Stimulated activated CD8-positive, alpha-beta memory T cell treated with anti-CD3 and anti-CD28 coated beads, Interleukin-7, amount 100 ng/mL, for 1 hour (primary cell): ENCODE measurements at places on chromosomes 6 and 20.

DNA sequence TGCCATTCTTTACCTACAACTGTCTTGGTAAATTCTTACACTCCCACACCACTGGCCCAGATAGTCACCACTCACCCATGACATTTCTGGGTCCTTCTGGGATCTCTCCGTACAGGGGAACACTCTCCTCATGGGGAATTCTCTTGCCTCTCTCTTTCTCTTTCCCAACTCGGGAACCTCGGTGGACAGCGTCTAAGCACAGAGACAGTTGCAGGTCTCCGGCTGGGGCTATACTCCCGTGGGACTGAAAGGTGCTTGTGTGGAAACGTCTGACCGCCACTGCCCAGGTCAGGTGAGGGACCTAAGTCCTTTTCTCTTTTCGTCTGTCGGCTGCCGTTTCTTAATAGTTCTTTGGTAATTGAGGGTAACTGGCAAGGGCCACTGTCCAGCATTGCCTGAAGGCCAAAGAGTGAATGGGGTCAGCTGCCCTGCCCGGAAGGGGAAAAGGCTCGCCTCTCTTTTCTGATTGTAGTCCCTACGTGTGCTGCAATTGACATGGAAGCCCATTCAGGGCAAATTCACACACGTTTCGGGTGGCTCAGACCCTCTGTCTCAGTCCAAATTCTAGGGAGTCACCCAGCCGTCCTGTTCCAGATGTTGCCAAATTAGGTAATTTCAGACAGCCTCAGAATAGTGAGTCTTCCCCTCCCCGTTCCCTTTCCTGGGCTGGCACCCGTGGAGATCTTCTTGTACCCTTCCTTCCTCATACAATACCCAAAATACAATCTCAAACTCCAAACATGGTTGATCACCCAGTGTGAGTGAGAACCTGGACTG lies 31.2 kb upstream of the RIPK1 start:
- DNase-seq = no peak

DNA sequence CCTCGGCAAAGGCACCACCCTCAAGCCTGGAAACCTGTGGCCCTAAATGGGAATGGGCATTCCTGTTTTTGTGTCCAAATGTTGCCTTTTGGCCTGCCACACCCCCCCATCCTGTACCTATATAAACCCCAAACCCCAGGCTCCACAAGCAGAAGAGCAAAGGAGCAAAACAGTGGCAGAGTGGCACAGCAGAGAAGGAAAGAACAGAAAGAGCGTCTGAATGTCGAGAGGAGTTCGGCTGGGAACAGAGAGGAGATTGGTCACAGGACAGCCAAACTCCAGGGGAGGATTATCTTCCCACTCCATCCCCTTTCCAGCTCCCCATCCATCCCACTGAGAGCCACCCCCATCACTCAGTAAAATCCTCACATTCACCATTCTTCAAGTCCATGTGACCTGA lies 58.0 kb upstream of the PREP start:
- no peak for DNase-seq

DNA sequence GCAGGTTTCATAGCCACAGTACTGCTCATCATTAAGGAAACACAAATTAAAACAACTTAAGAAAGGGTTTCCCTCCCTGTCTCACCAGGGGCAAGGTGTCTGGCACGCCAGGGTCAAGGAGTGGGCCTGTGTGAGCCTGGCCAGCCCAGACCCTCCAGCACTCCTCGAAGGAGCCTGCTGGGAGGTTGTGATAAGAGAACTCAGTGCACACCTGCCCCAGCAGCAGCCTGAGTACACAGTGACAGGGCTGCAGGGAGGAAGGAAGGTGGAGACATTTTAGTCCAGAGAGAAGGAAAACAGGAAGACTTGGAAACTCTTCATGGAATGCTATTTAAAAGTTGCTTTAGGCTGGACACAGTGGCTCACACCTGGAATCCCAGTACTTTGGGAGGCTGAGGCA lies 14.1 kb downstream of the NINL start:
- no peak for DNase-seq

- no peak for DNase-seq
Observed at GRCh38 chr6:15513131-15513771, 149.6 kb downstream of the DTNBP1 start.

DNA sequence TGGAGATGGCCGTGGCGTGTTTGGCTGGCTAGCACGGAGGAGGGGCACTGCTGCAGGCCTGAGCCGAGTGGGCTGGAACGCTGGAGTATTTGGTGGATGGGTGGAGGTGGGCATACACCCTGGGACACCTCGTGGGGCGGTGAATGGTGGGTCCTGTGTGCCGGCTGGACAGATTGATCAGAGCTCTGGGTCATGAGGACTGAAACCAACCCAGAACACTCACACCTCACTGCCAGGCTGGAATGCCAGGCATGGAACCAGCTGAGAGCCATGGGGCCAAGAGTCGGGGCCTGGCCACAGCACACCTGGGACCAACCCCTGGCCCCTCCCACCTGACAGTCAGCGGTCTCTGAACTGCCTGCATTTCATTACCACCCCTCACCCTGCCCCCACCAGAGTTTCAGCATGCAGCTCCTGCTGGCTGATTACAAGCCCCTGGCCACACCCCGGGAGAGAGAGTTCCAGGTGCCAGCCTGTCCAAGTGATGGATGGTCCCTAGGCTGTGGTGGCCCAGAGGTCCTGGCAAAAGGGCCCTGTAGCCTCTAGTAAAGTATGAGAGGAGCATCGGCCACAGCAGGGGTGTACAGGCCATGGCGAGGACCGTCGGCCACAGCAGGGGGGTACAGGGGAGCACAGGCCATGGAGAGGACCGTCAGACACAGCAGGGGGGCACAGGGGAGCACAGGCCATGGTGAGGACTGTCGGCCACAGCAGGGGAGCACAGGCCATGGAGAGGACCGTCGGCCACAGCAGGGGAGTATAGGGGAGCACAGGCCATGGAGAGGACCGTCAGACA lies 3.3 kb downstream of the NPBWR2 start:
- DNase-seq = no peak

GRCh38 chr6:142857233-142857761 lies 87.7 kb downstream of the HIVEP2 start:
- no peak for DNase-seq

DNA sequence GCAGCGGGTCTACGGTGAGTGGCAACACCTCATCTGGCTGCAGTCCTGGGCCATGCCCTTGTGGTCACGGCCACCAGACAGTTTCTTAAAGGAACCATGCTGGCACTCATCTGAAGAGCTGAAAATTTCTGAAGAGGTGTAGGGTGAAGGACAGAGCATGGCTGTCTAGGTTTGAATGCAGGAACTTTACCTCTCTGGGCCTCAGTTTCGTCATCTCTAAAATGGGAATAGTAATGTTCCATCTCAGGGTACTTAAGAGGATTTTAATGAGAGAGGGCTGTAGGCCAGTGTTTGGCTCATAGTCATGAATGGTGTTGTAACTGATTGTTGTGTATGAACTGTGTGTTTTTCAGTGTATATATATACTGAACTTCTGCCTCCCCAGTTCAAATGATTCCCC lies 5.8 kb downstream of the COX4I2 start:
- no peak for DNase-seq

DNA sequence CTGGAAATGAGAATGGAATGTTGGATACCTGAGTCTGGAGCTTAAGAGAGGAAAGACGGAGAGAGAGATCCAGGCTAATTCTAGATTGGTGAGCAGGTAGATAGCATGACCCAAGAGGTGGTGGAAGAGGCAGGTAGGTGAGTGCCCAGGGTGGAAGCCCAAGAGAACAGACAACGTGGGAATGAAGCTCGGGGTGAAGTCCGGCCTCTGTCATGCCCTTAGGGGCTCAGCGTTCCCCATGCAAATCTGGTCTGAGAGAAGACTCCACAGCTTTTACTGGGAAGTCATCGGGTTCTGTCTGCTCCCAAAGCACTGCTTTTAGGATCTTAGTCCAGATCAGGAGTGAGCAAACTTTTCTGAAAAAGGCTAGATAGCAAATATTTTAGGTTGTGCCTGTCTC lies 3.6 kb downstream of the NELFCD start:
- DNase-seq = no peak

DNA sequence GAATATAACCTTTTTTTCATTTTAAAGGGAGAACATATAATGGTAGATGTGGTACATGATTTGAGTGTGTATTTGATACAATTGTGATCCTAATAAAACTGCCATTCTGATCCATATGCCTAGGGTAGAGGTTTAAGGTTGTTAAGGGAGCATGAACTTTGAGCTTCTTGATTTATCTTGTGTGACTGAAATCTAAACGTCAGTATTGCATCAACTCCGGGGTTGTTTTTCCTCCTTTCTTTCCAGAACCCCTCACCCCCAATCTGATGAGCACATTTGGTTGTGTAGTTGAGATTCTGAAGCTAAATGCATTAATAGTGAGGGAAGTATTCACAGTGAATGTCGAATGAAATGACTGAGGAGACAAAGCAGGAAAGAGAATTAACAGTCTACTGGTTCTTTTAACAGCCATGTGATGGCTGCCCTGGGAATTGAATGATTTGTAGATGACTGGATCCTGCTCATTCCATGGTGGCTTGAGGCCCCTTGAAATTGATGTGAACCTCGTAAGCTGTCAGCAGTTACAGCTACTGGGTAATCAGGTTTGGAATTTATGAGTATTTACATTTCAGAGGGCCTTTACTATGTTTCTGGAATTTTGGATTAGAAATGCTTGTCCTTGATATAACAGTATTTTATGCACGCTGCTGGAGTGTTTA lies 44.8 kb downstream of the FARS2 start:
- no peak for DNase-seq

GRCh38 chr20:2006452-2007361 lies 12.8 kb upstream of the PDYN start:
- no peak for DNase-seq

- DNase-seq = no peak
Observed at GRCh38 chr20:62368976-62369814, 2.1 kb upstream of the LAMA5 start.

DNA sequence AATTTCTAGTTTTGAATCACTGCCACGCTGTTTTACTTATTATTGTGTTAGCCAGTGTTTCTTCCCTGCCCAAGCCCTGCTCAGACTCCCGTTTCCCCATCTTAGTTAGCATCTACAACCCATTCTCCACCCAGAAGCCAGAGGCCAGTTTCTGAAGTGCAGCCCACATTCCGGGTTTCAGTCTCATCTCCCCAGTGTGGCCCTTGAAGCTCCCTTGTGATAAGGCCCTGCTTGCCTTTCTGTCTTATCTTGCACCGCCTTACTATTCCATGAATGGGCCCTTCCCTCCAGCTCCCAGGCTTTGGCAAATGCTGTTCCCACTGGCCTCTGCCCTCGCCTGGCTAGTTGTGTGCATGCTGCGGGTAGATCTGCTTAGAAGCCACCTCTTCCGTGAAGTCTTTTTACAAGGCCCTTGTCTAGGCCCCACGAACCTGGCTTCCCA lies 41.1 kb downstream of the TOX2 start:
- no peak for DNase-seq

- no peak for DNase-seq
Observed at GRCh38 chr6:8478418-8478817, 43.1 kb upstream of the SLC35B3 start.

GRCh38 chr6:138856654-138857053 lies 60.8 kb downstream of the ECT2L start:
- no peak for DNase-seq

DNA sequence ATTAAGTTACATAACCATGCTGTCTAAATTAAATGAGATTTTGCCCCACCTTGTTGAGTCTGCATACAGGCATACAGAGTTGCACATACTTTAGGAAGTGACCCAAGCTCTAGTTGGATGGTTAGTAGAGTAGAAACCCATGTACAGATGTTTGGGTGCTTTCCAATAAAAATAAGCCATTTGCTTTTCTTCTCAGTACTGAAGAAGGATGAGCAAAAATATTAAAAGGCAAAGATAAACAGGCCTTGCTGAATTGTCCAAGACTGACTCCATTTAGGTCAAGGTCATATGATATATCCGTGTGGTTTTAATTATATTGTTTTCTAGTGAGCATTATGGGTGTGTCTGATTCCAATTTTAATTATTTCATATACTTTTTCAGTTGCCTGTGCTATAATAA lies 589.4 kb downstream of the RFPL4B start:
- no peak for DNase-seq

DNA sequence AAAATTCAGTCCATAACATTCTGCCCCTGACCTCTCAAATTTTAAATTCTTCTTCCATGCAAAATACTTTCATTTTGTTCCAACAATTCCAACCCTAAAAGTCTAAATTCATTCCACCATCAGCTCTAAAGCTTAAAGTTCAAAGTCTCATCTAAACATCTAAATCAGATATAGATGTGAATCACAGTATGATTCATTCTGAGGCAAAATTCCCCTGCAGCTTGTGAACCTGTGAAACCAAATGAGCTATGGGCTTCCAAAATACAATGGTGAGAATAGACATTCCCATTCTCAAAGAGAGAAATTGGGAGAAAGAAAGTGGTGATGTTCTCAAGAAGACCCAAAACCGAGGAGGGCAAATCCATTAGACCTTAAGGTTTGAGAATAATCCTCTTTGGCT lies 309.8 kb downstream of the HIVEP2 start:
- no peak for DNase-seq

GRCh38 chr20:47233333-47234188 lies 122.9 kb downstream of the ZMYND8 start:
- no peak for DNase-seq

GRCh38 chr6:138520463-138520862 lies 21.2 kb upstream of the NHSL1 start:
- no peak for DNase-seq

GRCh38 chr6:169156108-169156792 lies 97.4 kb downstream of the THBS2 start:
- no peak for DNase-seq

- no peak for DNase-seq
Observed at GRCh38 chr20:15561707-15562404, 1011.4 kb downstream of the KIF16B start.

GRCh38 chr6:143513410-143513809 lies 1.9 kb upstream of the FUCA2 start:
- DNase-seq = no peak

DNA sequence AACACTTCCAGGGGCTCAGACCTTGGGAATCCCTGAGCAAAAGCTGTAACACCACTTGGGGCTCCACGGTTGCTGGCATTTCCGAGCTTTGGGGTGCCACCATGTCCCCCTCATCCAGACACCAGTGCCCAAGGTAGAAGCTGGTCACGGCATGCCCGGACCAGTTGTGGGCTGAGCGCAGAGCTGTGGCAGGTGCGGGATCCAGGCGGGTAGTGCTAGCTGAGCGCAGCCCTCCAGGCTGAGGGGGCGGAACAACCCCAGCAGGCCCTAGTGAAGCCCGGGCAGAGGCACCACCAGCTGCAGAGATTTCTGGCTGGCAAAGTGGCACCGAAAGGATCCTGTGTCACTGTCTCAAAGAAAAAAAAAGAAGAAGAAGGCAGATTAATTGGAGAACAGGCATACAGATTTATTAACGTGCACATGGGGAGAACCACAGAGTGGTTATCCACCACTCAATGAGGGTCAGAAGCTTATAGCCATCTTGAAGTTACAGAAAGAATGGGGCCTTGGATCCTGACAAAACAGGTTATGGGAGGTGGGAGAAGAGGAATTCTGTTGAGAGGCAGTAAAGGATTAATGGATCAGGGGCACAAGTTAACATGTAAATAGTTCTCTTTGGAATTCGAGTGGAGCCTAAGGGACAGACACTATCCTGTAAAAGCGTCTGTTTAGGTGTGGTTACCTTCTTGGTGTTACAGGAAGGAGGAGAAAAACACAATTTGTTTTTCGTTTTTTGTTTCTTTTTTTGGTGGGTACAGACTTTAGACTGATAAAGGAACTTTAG lies 107.5 kb downstream of the CD24 start:
- no peak for DNase-seq
